Cortex of kidney (tissue), 1 donor: ENCODE measurements at places on chromosomes 7 and 10.

GRCh38 chr10:44516891-44517290, 132.0 kb upstream of the CXCL12 start:
- DNase-seq, result no peak

DNA sequence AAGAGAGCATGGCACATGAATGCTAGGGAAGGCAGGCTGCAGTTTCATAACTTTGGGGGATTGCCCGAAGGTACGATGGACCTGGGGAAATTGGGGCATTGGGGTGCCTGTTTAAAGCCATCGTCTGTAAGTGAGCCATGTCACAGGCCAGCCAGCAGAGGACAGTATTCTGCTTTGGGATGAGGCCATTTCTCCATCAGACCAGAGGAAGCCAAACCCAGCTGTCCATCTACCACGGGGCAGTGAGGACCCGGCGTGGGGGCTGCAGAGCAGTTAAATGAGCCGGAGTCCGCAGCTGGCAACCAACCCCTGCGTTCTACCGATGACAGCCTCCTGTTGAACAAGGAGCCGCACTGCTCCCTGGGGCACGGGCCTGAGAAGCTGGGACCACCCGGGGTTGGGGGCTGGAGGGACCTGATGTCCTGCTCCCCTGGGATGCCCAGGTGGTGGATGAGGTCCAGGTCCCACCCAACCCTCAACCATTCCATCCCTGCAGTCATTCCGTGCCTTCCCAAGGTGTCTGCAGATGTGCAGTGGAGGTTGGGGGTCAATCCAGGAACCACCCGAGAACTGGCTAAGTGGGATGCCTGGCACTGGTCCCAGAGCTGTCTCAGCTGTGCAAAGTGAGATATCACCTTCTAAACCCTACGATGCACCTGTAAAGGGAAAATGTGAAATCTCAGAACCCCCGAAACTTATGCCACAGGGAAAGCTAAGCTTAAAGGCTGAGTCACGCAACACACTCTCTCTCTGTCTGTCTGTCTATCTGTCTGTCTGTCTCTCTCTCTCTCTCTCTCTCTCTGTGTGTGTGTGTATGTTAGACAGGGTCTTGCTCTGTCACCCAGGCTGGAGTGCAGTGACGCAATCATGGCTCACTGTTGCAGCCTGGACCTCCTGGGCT, 12.1 kb upstream of the RHBDD2 start:
- no peak for DNase-seq

DNA sequence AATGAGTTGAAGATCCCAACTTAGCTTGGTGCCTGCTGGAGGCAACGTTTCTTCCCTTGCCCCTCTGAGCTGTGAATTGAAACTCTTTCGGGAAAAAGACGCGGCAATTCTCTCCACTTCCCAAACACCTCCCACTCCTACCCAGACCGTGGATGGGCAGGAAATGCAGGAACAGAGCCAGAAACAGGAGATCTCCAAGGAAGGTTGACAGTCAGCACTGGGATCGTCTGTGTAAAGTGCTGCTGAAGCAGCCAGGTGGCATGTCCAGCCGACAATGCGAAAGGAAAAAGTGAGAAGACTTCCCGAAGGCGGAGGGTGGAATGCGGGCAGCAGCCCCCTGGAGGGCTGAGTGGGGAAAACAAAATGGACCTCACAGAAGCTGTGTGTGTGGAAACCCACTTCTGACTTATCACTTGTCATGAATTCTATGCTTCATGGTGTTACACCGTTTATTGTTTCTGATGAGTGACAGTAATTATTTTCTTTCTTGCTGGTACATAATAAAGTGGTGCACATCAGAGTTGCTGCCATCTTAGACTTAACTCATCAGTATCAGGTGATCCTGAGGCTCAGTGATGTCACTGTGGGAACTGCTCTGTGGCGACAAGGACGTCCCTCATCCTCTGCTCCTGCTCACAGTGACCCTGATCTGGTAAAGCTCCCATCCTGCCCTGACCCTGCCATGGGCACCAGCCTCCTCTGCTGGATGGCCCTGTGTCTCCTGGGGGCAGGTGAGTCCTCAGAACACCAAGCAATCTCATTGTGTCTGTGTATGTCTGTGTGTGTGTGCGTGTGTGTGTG, 220.5 kb upstream of the PRSS1 start:
- DNase-seq, result no peak

DNA sequence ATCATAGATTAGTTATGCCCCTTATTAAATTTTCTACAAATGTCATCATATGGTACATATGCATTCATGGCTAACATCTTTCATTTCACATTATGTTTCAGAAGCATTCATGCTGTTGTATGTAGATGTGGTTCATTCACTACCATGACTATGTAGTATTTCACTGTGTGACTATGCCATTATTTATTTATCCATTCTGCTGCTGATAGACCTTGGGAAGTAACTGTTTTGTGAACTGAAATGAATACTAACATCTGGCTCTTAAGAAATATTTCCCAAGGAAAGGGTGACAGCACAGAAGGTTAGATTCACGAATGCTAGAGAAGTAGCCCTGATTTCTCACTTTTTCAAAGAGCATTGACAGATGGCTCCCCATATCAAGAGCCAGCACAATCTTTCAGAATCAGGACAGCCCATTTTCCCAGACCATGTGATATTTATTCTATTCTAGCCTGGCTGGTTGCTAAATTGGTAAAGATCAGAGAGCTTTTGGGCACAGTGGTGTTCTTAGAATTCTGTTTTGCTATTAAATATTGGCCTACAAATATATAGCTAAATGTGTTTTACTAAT, 157.4 kb downstream of the DYNC1I1 start:
- no peak for DNase-seq

DNA sequence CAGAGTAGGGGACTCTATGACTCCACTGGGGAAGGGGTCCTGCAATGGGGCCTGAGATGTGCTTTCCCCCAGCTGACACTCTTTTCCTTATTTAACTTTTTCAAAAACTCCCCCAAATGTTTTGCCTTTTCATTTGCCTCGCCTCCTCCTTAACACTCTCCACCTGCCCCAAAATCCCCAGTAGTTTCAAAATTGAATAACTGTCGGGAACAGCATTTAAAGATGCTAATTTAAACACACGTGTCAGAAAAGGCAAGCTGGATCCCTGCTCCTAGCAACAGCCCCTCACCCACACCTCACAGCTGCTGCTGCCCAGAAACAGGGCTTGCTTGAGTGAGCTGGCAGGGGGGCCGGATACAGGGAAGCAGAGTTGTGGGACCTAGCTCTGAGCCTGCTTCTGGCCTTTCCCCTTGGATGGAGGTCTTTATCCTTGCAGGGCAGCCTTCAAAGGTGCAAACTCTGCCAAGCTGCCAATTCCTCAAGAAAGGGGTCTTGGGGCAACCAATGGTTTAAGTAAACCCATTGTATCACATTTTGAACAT, 115.3 kb downstream of the KCNMA1 start:
- no peak for DNase-seq

DNA sequence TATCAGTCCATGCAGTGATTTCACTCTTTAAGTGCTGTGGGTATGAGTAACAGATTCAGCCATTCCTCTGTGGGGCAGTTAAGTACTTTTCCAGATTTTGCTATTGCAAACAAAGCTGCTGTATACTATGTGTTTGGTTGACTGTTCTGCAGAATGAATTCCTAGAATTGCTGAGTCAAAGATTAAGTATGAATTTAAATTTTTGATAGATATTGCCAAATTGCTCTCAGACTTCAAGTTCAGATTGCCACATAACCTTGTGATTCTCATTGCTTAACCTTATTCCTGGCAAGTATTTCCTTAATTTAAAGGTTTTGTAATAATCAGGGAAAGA, 21.6 kb upstream of the SAR1A start:
- DNase-seq, result no peak

DNA sequence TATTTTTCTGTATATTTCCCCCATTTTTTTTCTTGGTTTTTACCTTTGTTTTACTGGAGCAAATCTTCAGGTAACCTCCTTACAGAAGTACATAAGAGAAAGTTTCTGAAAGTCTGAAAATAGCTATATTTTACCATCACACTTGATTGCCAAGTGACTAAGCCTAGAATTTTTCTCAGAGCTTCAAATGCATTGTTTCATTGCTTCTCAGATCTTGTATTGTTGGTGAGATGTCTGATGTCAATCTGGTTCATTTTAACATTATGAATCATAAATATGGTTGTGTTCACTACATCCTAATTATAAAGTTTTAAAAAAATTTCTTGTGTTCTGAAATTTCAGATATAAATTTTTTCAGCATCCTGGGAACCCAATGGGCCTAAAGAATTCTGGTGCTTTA, 228.2 kb downstream of the AHR start:
- no peak for DNase-seq

DNA sequence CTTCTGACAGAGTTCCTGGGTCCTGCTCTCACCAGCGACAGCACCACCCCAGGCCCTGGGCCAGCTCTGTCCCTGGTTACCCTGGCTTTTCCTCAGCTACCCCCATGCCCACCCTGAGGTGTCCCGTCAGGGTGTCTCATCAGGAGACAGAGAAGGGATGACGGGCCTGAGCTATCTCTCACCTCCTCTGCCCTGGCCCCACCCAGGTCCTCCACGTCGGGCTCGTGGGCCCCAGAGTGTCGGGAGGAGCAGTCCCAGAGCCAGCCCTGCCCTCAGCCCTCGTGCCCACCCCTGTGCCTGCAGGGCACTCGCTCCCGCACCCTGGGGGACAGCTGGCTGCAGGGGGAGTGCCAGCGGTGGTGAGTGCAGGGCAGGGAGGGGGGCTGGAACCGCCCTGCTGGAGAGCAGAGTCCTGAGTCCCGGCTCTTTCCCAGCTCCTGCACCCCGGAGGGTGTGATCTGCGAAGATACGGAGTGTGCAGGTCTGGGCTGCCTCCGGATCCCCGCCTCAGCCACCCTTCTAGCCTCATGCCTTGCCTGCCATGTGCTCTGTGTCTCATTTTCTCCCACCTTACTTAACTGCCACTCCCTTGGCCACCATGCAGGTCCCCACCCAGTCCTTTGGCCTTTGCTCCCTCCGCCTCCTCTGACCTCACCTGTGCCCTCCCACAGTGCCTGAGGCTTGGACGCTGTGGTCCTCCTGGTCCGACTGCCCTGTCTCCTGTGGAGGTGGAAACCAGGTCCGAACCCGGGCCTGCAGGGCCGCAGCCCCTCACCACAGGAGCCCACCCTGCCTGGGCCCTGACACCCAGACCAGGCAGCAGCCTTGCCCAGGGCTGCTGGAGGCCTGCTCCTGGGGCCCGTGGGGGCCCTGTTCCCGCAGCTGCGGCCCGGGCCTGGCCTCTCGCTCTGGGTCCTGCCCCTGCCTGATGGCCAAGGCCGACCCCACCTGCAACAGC, 16.7 kb upstream of the ZNF862 start:
- no peak for DNase-seq

GRCh38 chr7:11539853-11540252, 292.1 kb downstream of the THSD7A start:
- no peak for DNase-seq

DNA sequence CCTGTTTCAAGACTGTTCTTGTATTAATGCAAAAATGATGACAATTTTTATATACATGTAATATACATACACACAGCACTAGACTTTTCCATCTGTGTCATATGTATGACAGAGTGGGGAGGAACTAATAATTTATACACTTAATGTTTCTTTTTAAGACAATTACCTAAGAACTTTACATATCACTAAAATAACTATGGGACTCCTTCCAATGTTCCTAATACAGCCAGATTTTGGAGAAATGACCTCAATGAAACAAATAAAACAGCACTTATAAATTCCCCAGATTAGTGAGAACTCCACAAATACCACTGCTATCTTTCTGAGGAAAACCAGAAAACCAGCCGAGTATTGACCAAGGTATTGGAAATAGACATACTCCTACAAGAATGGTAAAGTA, 199.4 kb downstream of the ELMO1 start:
- no peak for DNase-seq

GRCh38 chr10:71644307-71645180, 75.0 kb downstream of the C10orf105 start:
- DNase-seq, result no peak

GRCh38 chr10:118939211-118940007, 90.1 kb upstream of the NANOS1 start:
- DNase-seq, result no peak
